KBM-7 (cell line): ENCODE measurements at places on chromosomes 2 and 18.
A peak's percentile ranks its signal among the peaks of the same experiment; 100 is the strongest.

GRCh38 chr2:231223458-231223976, 25.1 kb downstream of the ARMC9 start:
- no peak for DNase-seq

- DNase-seq: no peak
These were observed 151.3 kb downstream of the NEDD4L start for GRCh38 chr18:58195278-58195765.

GRCh38 chr2:26938399-26939118, 31.9 kb upstream of the MAPRE3 start:
- no peak for DNase-seq

GRCh38 chr2:231554748-231555545, 24.7 kb upstream of the NMUR1 start:
- DNase-seq: peak; percentile 31

- DNase-seq: no peak
These were observed 37.1 kb downstream of the MYO3B start for GRCh38 chr2:170215021-170215420.

DNA sequence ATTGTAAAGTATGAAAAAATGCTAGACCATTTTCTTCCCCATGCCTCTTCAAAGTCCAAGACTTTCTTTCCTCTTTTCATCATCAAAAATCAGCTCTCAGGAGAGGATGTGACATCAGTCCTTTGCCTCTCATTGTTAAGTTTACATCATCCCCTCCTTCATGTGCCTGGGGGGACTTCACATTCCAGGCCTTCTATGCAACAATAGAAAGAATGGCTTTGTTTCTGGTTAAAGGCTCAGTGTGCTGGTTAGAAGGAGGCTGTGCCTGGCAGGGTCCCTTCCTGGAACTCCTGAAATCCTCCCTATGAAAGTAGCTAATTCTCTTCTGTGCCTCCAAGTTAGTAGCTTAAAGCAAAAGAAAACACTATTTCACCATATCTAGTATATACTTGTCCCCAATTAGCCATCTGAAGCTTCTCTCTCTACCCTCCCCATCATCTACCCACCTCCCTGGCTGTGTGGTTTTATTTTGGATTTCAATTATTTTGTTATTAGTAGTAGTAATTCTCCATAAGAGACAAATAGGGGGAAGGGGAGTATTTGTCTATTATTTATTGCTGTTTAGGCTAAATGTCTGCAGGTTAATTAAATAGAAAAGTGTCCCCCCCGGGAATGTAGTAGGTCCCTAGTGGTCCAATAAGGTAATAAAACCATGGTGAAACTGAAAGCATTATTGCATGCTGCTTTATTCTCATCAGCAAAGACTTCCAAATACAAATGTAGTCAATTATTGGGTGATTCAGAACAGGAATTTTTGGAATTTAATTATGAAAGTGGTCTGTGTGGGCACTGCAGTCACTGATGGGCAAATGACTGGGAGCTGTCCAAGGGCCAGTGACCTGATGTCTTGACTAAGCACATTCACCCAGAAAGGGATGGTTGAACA, 69.0 kb downstream of the CPO start:
- DNase-seq: no peak

DNA sequence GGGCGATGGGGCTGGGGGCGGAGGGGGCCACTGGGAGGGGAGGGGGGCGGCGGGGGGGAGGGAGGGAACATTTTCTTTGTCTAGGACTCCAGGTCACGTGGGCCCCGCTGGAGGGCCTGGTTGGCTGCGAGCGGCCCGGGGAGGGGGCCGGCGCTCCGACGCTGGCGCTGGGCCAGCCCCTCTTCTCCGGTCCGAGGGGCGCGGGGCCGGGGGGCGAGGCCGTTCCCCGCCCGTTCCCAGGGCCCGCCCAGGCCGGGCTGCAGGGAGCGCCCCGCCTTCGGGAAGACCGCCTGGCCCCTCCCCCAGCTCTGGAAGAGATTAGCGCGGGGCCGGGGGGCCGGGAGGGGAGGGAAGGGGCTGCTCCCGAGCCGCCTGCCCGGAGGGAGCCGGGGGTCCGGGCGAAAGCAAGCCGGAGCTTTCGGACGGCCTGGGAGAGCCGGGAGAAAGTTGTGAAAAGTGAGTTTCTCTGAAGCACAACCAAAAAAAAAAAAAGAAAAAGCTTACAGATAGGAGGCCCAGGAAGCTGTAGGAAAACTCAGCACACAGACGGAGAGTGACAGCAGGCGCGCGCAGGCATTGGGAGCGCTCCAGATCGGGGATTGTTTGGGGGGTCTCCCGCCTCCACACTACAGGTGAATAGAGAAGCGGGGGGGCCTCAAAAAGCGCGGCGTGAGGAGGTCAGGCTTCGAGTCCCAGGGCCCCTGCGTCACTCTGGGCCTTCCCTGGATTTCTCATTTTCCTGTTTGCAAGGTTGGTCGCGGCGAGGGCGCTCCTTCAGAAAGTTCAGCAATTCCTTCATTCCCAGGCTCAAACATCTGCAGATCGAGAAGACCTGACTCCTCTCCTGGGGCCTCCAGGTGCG, 84.1 kb upstream of the POMC start:
- no peak for DNase-seq

GRCh38 chr2:227036527-227036926, 127.5 kb downstream of the COL4A4 start:
- DNase-seq: no peak

GRCh38 chr2:21500401-21500945, 376.7 kb downstream of the TDRD15 start:
- no peak for DNase-seq

DNA sequence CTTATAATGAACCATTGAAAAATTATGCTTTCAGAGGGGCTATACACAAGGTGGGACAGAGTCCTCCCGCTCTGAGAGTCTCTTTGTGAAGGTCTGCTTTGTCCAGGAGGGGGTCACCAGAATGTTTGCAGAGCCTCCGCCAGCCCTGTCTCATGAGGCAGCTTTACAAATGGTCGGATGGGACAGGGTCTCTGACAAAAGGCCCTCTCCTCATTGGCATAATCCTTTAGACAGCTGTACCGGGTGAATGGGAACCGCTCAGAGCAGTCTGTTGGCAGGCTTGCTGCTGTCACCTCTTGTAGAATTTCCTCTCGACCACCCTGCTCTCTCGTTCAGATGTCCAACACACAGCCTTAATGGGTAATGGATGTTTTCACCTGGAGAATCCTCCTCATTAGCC, 40.2 kb upstream of the TGIF1 start:
- DNase-seq: no peak

GRCh38 chr2:105915005-105915558, 170.4 kb downstream of the NCK2 start:
- no peak for DNase-seq

- no peak for DNase-seq
These were observed 305.7 kb upstream of the SKOR2 start for GRCh38 chr18:47557160-47557559.

- DNase-seq: no peak
These were observed 15.0 kb upstream of the TRAF3IP1 start for GRCh38 chr2:238305092-238305862.

DNA sequence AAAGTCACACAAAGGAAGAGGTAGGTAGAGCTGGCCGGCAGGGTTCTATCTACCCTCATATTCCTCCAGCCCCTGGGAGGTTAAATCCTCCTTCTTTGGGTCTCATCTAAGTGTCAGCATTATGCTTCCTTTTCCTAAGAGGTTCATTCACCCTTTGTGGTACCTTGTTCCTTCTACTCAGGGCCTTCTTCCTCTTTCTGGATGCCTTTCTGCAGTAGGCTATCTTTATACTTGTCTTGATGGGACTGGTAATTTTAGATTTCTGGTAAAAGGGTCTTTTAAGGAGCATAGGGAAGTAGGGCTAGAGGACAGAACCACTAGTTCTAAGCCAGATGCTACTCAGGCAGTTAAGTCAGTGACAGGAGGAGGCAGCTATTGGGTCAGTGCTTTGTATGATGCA, 13.7 kb upstream of the TNP1 start:
- peak; percentile 47 for DNase-seq
